Activated T-cell treated with anti-CD3 and anti-CD28 coated beads, Interleukin-2, amount 50 U/mL, for 48 hours (primary cell): ENCODE measurements at places on chromosomes 3 and 15.

- DNase-seq: no peak
These were observed 8.3 kb upstream of the THSD4 start for GRCh38 chr15:71106802-71107500.

DNA sequence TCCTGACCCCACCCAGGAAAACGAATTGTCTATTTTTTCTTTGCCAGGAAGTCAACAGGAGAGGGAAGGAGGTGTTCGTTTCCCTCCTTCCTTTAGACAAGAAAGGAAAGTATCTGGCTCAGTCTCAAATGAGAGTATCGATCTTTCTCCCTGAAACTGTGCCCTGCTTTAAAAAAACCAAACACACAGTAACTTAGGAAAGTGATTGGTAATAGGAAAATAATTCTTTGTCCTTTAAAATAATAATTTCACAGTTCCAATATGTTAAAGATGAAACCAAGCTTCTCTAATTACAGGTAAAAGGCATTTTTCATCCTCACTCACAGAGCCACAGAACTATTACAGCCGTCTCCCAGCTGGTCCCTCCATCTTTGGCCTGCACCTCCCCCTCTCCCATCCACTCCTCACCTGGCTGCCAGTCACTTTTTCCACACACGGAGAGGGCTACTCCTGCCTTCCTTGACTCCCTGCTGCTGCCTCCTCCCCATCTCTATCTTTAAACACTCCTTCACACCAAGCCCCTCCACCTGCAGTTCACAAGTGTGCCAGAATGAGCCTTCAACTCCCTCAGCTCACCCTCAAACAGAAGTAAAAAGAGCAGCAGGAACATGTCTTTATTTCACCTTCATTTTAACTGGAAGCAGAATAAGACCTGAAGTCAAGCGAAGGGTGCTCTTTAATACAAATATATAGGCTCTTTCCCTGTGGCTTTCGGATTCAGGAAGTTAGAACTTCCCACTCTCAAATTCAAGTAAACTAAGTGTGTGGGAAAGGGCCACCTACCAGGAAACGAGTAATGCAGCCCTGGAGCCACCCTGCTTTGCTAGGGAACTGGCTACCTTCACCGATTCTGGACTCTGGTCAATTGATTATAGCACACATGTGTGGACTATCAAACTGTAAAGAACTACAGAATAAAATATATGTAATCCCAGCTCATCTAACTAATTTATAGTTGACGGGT, 116.4 kb downstream of the SENP2 start:
- DNase-seq: no peak

DNA sequence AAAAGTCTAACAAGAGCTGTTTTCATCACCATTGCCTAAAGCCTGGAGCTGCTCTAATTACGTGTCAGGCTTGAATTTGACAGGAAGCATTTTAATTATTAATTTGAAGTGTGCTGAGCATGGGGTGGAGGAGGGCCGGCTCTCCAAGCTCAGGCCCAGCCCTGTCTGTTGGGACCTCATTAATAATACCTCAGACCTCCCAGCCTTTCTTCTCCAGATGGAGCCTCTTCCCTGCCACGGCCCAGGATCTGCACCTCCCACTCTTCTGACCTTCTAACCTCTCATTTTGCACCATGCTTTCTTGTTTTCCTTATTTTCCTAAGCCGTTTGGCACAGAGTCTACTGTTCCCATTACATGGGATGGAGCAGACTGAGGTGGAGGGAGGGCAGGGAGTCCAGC, 30.0 kb downstream of the INSYN1 start:
- DNase-seq: no peak

- DNase-seq: no peak
These were observed 76.3 kb downstream of the MYLK start for GRCh38 chr3:123807820-123808219.

- DNase-seq: no peak
These were observed 41.8 kb upstream of the TEX9 start for GRCh38 chr15:56323435-56323834.

GRCh38 chr3:141659821-141660613, 78.1 kb upstream of the RNF7 start:
- DNase-seq: peak; percentile 27

DNA sequence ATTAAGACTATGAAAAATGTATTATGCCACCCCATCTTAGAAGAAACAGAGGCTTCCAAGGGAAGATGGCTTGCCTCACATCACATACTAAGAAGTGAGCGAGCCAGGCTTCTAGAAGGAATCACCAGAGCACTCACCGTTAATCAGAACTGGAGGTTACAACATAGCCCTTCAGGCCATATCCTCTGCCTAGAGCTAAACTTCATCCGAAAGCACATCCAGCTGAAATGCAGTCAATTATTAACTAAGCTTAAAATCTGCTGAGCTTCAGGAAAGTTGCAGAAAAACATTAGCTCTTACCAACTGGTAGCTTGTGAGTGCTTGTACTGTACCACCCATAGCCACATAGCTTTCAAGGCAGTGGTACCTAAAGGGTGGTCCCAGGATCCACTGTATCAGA, 483.2 kb downstream of the TBL1XR1 start:
- no peak for DNase-seq

DNA sequence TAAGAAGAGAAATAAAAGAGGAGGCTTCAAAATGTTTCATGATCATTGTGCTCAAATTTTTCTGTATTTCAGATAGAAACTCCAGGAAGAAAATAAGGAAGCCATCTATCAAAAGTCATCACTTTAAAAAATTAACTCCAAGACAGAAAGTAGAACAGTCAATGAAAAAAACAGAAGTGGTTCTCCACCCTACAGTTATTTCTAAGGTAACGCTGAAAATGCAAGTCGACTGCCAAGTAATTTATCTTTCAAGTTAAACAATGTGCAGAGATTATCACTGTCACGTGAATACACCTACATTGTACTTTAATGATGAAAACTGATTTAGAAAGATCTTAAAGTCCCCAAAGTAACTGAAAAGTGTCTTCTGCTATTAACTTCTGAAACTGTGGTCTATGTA, 78.5 kb upstream of the SNRPA1 start:
- no peak for DNase-seq

DNA sequence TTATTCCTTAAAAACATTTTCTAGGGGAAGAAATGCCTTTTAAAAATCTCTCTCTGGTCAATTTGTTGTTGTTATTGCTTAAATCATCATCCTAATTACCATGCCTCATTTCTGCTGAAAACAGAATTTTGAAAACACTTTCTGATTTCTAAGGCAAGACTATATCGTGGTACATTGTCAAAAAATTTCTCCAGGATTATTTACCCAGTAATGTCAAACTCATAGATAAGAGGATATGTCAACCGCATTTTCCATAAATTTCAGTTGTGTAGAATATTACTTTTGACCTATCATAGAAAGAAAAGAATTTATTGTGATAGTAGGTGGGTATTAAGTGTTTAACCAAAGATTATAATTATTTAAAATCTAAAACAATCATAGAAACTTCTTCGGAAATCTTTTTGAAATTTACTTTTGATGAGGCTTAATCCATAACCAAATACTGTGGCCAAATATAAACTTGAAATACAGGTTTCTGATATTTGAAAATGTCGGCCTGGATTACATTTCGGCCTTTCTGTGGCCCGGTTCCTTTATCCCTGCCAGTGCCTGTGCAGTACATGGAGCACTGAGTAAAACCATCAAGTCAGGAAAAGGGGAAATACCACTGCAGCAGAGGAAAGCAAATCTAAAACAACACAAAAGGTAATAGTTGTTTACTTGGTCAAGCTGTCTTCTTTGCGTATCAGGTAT, 173.4 kb downstream of the MYRIP start:
- no peak for DNase-seq

DNA sequence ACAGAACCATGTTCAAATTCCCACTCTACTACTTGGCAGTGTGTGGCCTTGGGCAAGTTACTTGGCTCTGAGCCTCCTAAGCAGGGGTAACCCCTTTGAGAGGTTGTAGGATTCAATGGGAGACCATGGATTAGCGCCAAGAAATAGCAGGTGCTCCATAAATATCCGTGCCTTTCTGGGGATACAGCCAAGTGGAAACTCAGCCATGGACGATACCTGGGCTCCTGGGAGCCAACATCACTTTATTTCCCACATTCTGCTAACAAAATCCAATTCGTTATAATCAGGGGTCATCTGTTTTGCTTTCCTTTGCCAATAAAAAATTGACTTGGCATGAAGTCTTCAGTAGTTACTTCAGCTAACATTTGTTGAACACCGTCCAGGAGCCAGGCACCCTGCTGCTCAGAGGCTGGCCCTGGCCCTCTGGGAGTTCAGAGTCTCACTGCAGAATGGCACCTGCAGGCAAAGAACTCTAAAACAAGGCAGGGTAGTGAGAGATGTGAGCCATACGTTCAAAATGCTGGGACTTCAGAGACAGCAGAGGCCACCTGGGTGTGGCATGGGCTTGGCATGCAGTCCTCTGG, 42.3 kb downstream of the ZDHHC19 start:
- no peak for DNase-seq

- no peak for DNase-seq
These were observed 448 bp downstream of the SLC12A8 start for GRCh38 chr3:125212091-125212508.

DNA sequence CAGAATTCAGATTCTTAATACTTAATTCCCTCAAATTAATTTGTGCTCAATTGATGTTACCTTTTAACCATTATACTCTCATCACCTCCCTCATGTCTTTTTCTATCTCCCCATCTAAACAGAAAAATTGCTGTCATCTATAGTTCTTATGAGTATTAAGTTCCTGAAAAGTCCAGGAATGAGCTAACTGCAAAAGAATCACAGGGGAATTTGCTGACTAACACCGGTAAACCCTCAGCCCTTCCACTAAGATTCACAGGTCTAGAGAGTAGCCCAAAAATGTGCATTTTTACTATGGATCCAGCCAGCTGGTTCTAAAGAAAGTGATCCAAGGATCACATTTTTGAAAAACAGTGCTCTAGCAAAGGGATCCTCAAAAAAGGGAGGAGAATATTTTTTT, 67.0 kb downstream of the SETD2 start:
- DNase-seq: no peak

DNA sequence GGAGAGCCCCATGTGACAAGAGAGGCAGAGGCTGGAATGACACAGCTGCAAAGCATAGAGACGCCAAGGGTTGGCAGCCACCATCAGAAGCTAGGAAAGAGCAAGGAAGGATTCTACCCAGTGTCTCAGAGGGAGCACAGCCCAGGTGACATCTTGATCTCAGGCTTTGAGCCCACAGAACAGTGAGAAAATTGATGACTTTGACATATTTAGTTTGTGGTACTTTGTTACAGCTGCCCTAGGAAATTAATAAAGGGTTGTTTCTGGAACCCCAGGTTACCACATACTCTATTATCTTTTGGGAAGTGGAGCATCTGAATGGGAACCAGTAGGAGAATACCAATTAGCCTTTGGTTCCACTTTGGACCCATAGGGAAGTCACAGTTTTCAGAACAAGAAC, 231.7 kb downstream of the ZNF621 start:
- DNase-seq: no peak

DNA sequence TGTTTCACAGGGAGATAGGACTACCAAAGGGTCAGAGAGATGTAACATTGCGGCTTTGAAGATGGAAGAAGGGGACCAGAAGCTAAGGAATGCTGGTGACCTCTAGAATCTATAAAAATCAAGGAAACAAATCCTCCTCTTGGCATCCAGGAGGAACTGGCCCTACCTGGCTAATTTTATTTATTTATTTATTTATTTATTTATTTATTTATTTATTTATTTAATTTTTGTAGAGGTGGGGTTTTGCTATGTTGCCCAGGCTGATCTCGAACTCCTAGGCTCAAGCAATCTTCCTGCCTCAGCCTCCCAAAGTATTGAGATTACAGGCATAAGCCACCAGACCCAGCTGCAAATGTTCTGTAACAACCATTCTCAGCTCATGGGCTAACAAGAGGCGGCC, 19.7 kb downstream of the MYL3 start:
- DNase-seq: no peak

GRCh38 chr15:54387799-54388198, 409.6 kb downstream of the UNC13C start:
- DNase-seq: no peak

DNA sequence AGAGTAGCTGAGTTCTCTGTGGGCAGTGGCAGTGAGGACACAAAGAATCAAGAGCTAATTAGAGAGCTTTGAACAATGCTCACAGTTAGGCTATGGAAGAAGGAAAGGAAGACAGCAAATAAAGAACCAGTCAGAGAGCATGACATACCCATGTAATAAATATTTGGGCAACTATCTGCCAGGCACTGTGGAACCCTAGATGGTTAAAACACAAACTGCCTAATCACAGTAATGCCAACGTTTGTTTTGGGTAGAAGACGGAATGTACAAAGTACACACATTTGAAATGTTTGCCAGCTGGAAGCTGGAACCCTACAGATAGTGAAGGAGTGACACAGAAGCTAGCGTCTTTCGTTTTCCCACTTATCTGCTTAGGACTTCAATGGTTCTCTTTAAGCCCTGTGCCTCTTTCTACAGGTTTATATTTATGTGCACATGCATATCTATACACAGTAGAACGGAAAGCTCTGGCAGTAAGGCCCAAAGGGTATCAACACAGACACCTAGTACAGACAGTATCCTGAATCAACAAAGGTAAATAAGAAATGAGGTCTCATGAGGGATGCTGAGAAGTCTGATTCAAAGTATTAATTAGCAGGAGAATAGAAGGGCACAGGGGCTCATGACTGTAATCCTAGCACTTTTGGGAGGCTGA, 44.6 kb downstream of the ANKRD28 start:
- no peak for DNase-seq

GRCh38 chr15:62449638-62450037, 284.6 kb upstream of the C2CD4B start:
- no peak for DNase-seq

DNA sequence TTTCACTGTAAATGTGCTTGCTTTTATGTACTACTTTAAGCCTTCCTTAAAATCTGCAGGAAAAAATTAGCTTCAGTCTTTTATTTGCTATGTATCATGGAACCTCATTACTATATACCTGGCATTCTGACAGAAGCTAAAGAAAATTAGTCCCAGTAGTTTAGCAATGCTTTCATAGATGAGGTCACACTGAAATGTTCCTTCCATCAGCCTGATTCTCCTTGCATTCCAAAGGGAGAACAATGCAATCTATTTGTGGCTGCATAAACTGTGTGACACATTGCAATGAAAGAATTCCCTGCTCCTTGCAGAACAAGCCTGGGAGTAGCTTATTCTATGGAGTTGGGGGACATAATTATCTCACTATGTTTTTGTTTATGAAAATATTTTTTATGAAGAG, 691.5 kb upstream of the ARPP21 start:
- no peak for DNase-seq

- no peak for DNase-seq
These were observed 24.4 kb downstream of the IL1RAP start for GRCh38 chr3:190538288-190538687.

DNA sequence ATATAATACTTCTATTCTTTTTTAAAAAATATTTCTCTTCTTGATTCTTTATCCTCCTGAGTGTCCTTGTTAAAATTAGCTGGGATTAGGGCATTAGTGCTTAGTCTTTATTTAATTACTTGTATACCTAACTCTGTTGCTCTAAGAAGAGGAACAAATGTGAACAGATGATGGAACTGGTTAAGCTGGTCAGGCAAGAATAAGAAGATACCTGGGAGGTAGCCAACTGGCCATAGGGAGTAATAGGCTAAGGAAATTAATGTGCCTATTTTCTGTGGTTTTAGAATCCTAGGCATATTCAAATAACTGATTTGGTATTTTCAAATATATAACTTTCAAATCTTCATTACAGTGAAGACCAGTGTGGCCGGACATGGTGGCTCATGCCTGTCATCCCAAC, 54.4 kb downstream of the EIF3J start:
- DNase-seq: no peak
